Cerebellar nuclear complex (tissue), 1 donor: ENCODE measurements at places on chromosomes 1 and 21.

GRCh38 chr1:203089001-203089650, 3.3 kb upstream of the MYOG start:
- no peak for DNase-seq

- no peak for DNase-seq
Observed at GRCh38 chr1:15222653-15223303, 24.2 kb upstream of the FHAD1 start.

- no peak for DNase-seq
Observed at GRCh38 chr1:25173809-25174340, 58.4 kb downstream of the SYF2 start.

- no peak for DNase-seq
Observed at GRCh38 chr1:119962296-119962968, 66.1 kb upstream of the ADAM30 start.

GRCh38 chr1:59703226-59703917, 111.4 kb upstream of the HOOK1 start:
- no peak for DNase-seq

- DNase-seq = no peak
Observed at GRCh38 chr1:1150100-1150499, 23.6 kb upstream of the TTLL10 start.

- DNase-seq = no peak
Observed at GRCh38 chr21:33401630-33401992, 1.6 kb upstream of the IFNGR2 start.

- no peak for DNase-seq
Observed at GRCh38 chr1:191839891-191840290, 318.4 kb upstream of the RGS18 start.

DNA sequence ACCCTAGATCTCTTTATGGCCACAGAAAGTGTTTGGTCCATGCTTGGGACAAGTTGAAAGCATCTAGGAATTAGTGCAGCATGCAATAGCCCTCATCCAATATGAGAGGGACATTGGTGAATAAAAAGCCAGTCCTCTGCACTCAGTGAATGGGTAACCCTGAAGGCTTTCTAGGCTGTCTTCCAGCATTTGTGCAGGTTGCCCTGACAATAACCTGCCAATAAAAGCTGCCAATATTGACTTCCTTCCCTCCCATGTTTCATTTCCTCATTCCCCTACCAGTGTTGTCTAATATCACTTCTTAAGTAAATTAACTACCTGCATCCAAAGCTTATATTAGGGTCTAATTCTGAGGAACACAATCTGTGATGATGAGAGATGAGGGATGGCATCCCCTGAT, 563.6 kb upstream of the NEGR1 start:
- no peak for DNase-seq
